ENCODE measurements at places on chromosomes 13 and 19. TPM values are rescaled to one million over a fixed set of nuclear protein-coding genes. Genes with fewer than 3 reads are reported as not detected.
A peak's percentile ranks its signal among the peaks of the same experiment; 100 is the strongest.

The ENOX1 gene
- 16.4 TPM for total RNA-seq

The GARIN5B gene
- total RNA-seq = not detected

The MAST3 gene
- total RNA-seq = 3.1 TPM

The ANGPTL8 gene
- total RNA-seq = not detected

The MYCBP2 gene
- total RNA-seq = 84.9 TPM

The JAK3 gene
- total RNA-seq = 2.7 TPM

The GPR18 gene
- not detected for total RNA-seq

DNA sequence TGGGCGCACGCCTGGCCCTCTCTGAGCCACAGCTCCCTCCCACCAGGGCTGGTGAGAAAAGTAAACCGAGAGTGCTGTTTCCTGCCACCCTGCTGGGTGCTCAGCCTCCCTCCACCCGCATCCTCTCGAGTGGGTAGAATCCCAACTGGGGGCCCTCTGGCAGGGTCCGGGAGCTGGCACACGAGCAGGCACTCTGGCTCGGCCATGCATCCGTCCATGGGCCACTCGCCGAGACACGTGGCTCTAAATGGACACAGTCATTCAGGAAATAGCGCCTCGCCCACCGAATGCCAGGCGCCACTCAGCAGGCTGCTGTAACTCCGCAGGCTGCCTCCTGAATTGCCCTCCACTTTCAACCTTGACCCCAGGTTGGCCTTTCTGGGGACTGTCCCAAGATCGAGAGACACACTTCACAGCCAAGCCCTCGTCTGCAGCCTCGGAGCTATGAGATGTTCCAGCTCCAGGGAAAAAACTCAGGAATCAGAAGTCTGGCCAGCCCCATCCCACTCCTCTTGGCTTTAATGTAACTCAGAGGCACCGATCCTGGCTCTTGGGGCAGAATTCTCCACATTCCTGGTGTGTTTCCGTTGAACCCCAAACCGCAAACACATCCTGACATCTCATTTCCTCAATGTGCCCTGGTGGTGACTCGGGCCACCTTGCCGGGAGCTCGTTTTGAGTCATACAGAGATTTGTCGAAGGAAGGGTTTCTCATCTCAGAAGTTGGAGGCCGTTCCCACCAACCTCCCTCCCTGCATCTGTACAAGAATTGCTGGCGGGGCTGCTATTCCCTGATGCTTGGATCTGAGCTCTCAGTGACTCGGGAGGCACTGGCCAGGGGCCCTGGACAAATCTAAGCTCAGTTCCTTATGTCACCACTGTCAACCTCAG lies 14.1 kb downstream of the KLF2 start:
- peak; percentile 94 for DNase-seq

DNA sequence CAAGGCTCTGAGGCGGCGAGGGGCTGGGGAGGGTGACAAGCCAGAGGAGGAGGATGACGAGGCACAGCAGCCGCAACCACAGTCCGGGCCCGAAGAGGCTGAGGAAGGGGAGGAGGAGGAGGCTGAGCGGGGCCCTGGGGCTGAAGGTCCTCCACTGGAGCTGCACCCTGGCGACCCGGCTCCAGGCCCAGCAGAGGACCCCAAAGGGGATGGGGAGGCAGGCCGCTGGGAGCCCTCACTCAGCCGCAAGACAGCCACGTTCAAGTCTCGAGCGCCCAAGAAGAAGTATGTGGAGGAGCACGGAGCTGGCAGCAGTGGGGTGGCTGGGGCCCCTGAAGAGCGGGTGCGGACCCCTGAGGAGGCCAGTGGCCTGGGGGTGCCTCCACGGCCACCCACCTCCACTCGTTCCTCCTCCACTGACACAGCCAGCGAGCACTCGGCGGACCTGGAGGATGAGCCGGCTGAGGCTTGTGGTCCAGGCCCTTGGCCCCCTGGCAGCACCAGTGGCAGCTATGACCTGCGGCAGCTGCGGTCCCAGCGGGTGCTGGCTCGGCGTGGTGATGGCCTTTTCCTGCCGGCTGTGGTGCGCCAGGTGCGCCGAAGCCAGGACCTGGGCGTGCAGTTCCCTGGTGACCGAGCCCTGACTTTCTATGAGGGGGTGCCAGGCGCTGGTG lies 2.9 kb downstream of the CIC start:
- DNase-seq = no peak

GRCh38 chr13:106656186-106656585 lies 88.2 kb upstream of the ARGLU1 start:
- DNase-seq = no peak

DNA sequence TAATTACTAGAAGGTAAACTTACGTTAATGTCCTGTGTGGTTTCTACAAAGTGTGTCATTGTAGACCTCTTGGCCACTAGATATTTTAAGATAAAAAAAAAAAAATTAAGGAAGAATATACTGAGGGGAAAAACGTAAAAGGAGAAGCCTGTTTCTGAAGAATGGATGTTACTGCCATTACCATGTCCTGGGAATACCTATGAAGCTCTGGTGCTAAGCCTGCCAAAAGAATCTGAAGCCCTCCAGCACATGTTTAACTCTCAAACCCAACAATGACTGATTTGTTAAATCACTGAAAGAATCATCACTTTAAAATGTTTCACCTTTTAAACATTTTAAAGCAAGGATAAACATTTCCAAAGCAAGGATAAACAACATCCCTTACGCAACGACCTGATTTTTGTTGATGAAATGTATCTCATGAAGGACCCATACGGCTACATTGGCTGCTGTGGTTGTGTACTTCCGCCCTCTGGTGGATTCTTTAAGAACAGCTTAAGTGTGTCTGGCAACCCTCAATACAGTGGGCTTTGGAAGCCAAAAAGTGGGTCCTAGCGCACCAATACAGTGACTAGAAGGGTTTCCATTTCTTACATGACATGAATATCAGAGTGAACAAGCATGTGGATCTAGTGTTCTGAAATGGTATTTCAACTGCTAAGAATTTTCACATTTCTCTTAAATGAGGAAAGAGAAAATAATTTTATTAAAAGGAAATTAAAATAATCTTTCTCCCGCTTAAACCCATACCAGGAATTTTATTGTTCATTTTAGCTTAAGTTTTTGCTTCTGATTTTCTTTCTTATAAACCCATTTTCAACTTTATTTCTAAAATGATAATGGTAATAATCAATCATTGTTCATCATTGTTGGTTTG lies 74.5 kb upstream of the RAP2A start:
- DNase-seq = peak; percentile 86

DNA sequence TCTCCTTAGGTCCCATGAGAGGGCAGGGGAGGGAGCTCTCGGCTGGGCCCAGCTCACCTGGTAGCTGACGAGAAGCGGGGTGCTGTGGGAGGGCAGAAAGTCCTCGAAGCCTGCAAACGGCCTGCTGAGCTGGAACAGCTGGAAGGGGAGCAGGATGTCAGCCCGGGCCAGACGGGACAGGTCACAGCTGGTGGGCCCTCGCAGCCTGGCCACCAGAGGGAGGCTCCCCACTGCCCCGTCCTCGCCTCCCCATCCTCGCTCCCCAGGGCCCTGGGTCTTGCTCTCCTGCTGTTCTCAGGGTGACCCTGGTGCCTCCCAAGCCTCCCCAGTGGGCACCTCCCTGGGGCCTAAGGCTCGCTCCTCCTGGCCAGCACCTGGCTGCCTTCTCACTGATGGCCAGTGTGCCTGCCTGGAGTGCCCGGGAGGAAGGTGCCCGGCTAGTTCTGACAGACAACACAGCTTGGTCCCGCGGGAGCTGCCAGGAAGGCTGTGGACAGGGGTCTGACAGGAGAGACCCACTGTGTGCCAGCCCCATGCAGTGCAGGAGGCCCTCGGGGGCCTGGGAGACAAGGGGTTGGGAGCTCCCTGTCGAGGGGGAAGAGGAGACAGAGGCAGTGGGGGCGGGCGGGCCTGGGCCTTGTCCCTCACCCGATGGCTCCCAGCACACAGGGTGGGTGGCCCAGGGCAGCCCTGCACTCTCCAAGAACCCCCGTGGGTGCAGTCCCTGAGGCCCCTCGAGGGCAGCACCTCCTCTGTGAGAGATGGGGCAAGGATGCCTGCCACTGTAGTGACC lies 20.3 kb downstream of the GPX4 start:
- DNase-seq = no peak

GRCh38 chr19:29777781-29778309 lies 33.9 kb upstream of the CCNE1 start:
- DNase-seq = no peak

- DNase-seq = no peak
These were observed 21.9 kb downstream of the GPALPP1 start for GRCh38 chr13:45011198-45011597.

- DNase-seq = peak; percentile 52
These were observed 73.5 kb downstream of the PDS5B start for GRCh38 chr13:32659736-32660135.

DNA sequence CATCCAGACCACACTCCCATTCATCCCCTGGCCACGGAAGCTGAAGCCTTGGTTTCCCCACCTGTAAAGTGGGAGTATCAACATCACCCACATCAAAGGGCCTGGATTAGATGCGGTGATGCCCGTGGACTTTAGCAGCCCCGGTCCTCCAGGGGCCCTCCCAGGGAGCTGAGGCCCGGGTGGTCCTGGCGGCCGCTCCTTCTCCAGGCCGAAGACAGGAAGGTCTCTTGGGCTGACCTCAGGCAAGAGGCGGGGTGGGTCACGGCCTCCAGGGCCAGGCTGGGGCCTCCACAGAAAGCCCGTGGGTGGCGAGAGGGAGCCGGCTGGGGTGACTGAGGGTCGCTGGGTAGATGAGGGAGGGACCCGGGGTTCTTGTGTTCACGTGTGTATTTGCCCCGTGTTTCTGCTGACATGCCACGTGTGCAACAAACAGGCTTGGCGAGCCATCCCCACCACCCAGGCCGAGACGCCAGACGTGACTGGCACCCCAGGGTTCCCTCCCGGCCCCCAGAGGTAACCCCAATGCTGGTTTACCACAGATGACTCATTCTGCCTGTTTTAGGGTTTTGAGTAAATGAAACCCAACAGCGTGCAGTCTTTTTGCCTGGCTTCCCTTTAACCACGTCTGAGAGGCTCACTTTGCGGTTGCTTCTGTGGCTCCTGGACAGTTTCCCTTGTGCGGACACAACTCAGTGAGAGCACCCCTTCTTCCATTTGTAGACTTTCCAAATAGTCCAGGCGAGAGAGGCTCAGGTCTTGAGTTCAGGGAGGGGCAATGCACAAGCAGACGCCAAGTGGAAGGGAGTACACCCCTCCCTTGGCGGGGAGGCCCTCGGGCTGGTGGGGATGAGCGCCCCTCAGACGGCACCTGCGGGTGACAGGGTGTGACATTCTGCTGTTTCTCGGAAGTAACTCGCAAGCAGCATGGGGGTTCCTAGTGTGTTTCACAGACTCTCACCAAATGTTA lies 42.9 kb downstream of the C13orf46 start:
- DNase-seq = no peak

- DNase-seq = peak; percentile 42
These were observed 102.7 kb downstream of the ELF1 start for GRCh38 chr13:40916207-40916998.

- no peak for DNase-seq
These were observed 284.7 kb downstream of the TSHZ3 start for GRCh38 chr19:31064491-31064890.

DNA sequence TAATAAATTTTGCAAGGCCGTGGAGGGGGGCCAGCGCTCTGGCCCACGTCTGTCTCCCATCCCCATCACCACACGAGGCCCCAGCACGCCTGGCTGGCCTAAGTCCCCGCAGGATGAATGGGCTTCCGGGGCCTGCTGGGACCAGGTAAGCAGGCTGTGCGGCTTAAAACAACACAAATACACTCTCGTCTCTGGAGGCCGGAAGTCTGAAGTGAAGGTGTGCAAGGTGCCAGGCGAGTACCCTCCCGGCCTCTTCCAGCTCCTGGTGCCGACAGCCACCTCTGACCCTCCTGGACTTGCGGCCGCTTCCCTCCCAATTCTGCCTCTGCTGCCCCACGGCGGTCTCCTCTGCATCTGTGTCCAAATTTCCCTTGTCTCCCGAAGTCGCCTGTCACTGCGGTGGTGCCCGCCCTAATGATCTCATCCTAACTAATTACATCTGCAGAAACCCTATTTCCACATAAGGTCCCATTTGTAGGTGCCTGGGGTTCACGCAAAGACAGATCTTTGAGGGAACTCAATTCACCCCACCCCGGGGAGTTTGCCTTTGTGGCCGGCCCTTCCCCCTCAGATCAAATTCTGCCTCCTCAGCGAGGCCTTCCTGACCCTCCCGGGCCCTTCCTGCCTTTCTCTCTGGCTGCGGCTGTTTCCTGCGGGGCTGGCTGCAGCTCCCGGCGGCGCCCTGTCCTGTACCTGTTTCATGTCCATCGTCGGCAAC lies 8.1 kb upstream of the PTBP1 start:
- DNase-seq = no peak

- no peak for DNase-seq
These were observed 44.5 kb downstream of the CAPN12 start for GRCh38 chr19:38699647-38700349.

DNA sequence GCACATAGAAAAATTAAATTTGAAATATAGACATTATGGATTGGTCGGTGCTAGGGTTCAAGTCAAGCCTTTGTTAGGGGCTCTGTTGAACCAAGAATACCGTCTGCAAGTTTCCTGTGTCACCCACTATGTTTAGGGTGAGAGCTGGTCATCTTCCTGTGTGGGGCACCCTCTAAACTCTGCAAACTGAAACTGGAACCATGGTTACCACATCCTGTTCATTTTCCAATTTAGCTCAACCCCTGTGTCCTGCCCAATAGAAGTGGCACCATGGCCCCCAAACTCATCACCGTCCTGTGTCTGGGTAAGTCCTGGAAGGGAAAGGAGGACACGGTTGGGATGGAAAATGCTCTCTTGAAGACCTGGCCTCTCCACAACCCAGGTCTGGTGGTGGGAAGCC lies 29.9 kb downstream of the LAIR2 start:
- no peak for DNase-seq

- DNase-seq = no peak
These were observed 35.1 kb downstream of the ZNF433 start for GRCh38 chr19:12000152-12000981.

- no peak for DNase-seq
These were observed 399.1 kb upstream of the GPC6 start for GRCh38 chr13:92827503-92827902.

DNA sequence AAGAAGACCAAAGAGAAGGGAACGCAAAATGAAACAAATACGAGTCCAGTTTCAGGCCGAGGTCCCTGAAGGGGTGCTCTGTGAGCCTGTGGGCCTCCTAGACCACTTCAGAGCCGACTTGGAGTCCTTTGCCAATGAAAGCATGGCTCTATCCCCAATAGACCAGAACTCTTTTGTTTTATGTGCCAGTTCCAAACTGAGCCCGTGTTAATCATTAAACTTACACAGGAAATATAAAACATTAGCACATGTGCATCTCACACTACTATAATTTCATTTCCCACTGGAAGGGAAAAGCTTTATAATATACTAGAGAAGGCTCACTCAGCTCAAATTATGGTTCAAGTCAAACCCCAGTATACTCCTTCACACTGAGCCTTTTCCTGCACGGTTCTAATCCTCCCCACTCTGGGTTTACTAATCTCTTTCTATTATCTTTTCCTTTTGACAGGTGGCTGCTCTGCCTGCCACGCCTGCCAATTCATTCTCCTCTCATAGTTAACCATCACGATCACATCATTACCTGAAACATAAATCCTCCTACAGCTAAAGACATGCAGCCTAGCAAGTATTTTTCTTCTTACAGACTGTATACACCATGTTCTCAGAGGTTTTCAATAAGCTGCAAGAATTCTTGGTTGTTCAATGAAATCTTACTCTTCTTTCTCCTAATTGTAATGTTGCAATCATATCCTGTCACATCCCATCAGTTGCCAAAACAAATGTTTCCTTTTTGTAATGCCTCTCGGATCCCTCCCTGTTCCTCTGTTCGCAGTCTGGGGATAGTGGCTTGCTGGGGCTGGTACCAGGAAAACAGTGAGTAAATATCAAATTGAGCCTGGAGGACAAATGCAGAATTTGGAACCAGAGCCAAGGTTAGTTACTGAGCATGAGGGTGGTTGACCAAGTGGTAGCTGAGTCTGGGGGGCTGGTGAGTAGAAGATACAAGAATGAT lies 18.8 kb upstream of the WASF3 start:
- DNase-seq = peak; percentile 11
